ENCODE measurements at places on chromosomes 5 and 9.

- DNase-seq: no peak
These were observed 203.9 kb downstream of the FRMD3 start for GRCh38 chr9:83334320-83334719.

DNA sequence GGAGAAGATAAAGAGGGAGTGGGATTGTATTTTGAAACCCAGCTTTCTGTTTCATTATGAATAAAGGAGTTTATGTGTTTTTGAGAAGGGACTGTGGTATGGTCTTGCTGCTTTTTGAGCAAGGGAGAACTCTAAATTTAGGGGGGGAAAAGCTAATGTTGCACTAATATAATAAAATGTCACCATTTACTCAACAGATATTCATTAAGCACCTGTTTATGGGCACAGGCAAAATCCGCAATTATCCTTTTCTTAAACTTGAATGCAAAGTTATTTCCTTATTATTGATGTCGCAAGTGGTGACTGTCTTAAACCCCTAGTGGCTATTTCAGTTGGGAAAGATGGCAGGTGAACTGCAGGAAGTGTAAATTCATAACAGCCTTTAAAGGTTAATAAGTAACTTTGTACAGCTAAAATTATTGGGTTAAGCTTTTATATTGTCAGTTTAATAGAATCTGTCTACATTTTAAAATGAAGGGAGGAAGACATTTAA is 1.5 kb downstream of the CDC42SE2 start:
- no peak for DNase-seq

- no peak for DNase-seq
These were observed 98.2 kb downstream of the CSNK1G3 start for GRCh38 chr5:123610209-123610608.

GRCh38 chr5:17898766-17899165 is 264.5 kb downstream of the TAF11L14 start:
- no peak for DNase-seq

GRCh38 chr5:95734187-95734586 is 3.1 kb downstream of the RHOBTB3 start:
- DNase-seq: no peak

- DNase-seq: no peak
These were observed 355.4 kb upstream of the PRR16 start for GRCh38 chr5:120108586-120109248.

DNA sequence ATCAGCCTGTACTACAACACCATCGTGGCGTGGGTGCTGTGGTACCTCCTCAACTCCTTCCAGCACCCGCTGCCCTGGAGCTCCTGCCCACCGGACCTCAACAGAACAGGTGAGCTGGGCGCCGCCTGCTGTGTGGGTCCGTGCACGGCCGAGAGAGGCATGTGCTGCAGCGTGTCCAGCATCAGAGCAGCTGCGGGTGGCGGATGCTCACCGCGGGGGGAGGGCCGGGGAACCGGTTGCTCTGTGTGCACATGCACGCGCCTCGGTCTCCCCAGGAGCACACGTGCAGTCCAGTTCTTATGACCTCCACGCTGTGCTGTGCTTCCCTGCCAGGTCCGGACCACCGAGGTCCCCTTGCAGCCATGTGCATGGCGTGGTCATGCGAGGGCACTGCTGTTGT is 7.6 kb downstream of the SLC6A18 start:
- DNase-seq: no peak

DNA sequence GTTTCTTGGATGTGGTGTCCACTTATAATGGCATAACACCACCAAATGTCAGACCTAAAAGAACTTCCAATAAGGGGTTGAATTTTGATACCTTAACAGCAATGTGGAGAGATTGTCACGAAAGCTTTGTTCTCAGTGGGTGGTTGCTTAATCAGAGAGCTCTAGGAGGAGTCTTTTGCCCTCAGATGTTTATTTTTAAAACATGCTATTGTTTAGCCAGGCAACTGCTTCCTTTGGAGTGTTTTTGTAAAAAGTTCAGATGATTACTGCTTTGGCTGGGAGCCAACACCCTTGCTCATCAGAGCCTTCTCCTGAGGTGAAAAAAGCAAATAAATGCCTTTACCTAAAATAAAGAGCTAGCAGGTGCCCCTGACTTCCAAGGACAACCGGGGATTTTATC is 65.0 kb downstream of the SLC1A1 start:
- DNase-seq: no peak

DNA sequence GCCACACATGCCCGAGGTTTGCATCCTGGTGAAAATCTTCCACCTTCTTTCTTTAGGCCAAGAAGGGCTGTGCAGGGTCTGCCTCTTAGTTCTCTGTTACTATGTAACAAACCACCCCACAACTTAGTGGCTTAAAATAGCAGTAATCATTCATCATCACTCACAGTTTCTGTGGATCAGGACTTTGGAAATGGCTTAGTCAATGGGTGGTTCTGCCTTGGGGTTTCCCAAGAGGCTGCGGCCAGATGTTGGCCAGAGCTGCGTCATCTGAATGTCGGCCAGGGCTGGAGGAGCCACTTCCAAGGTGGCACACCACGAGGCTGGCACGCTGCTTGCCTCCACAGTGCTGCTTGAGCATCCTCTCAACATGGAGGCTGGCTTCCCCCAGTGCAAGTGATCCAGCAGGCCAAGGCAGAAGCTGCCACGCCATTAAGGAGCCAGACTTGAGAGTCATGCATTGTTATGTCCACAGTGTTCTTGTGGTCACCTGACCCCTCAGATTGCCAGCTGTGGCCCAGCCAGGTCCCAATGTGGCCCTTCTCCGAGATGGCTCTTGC is 135.2 kb downstream of the RXRA start:
- DNase-seq: no peak

- DNase-seq: no peak
These were observed 387.1 kb downstream of the PDE4D start for GRCh38 chr5:59506285-59506877.

GRCh38 chr5:11455505-11455904 is 448.7 kb downstream of the CTNND2 start:
- no peak for DNase-seq

- no peak for DNase-seq
These were observed 104.7 kb upstream of the IER5L start for GRCh38 chr9:129282731-129283211.

GRCh38 chr5:75675783-75676182 is 41.5 kb downstream of the POC5 start:
- DNase-seq: no peak

DNA sequence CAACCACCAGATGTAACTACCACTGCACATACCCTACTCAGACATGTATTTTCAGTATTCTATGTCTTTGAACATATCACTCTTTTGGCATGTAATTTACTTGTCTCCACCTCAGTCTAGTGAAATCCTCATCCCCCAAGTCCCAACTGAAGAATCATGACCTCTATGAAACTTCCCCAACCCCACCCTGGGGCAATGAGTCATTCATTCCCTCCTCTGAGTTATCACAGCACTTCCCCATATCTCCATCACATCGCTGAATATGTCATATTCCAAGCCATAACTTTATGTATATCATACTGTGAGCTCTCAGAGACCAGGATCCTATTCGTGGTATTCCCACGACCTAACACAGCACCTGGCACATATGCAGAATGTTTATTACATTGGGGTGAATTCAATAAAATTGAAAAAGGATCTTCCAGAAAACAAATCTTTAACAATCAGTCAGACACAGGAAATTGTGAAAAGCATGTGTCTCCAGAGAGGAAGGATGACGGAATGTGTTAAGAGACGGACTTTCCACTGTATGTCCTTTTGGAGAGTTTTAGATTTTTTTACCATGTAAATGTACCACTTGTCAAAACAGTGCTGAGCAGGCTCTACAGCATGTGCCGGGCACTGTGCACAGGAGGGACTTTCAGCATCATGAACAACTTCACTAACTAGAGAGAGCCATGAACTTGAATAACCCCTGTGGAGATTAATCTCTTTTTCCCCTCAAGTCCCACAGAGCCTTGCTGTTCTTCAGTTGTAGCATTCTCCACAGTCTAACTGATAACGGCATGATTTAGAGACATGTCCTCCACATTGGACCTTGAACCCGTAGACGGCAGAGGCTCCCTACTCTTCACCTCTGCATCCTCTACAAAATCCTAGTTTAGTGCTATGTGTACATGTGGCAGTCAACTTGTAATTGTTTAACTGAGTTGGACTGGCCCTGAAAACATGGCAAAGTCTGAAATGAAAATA is 213.5 kb downstream of the GLIS3 start:
- no peak for DNase-seq

DNA sequence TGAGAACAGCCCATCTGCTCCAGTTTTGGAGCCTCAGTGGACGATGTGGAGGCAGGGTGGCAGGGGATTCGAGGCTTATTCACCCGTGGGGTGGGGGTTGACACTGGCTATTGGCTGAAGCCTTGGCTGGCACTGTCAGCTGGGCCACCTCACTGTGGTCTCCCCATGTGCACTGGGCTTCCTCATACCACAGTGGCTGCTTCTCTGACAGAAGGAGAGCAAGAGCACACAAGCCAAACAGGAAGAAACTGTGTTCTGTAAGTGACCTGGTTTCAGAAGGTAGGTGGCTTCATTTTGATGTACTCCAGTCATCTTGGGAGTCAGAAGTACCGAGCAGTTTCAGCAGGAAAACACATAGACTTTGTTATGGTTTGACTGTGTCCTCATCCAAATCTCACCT is 24.7 kb upstream of the CTNND2 start:
- no peak for DNase-seq

GRCh38 chr9:119852390-119852789 is 483.2 kb upstream of the BRINP1 start:
- DNase-seq: no peak

GRCh38 chr9:98010445-98010844 is 27.3 kb downstream of the ANP32B start:
- peak; percentile 28 for DNase-seq

GRCh38 chr5:73764586-73764985 is 138.6 kb downstream of the ARHGEF28 start:
- DNase-seq: no peak

DNA sequence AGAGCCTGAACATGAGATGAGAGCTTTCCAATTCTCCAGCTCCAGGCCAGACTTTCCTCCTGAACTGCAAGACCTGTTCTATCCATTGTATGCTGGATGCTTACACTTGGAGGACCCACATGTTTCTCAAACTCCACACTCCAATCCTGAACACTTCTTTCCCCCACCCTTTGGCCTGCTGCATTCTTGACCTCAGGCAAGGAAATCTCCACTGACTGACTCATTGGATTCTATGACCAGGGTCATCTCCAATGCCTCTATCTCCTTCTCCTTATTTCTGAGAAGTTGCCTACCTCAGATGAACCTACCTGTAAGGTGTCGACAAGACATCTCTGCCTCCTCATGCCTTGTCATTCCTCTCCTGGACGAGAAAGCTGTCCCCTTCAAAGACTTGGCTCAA is 153.6 kb downstream of the CRB2 start:
- no peak for DNase-seq

- no peak for DNase-seq
These were observed 43.1 kb downstream of the LNPEP start for GRCh38 chr5:96978812-96979449.
